ENCODE measurements at places on chromosomes 16 and 17. TPM values are rescaled to one million over a fixed set of nuclear protein-coding genes. Genes with fewer than 3 reads are reported as not detected.

The PLEKHG4 gene
- total RNA-seq: 14.4 TPM

The KRTAP4-4 gene
- not detected for total RNA-seq

The CHAD gene
- not detected for total RNA-seq

The DRC3 gene
- 0.64 TPM for total RNA-seq

The WNT3 gene
- not detected for total RNA-seq

The KRTAP1-1 gene
- total RNA-seq: not detected

The ASIC2 gene
- not detected for total RNA-seq

The NECAB2 gene
- total RNA-seq: not detected

The PKMYT1 gene
- 136 TPM for total RNA-seq

The HBZ gene
- not detected for total RNA-seq

The CNTNAP4 gene
- total RNA-seq: not detected

- H3K27me3 ChIP-seq: peaks cover 20% of the 10 kb centered on the region
- H3K4me3 ChIP-seq: no peak overlapping the region
- no peak overlapping the region for H3K27ac ChIP-seq
- H3K4me1 ChIP-seq: no peaks in the 10 kb centered on the region
- H3K36me3 ChIP-seq: no peaks in the 10 kb centered on the region
Observed at GRCh38 chr17:48791128-48792032, 25.6 kb downstream of the TTLL6 start.

GRCh38 chr16:48124266-48124665 is 31.5 kb downstream of the ABCC12 start:
- no peak for DNase-seq
- H3K27ac ChIP-seq: no peak overlapping the region
- no peak overlapping the region for H3K4me3 ChIP-seq
- H3K36me3 ChIP-seq: no peaks in the 10 kb centered on the region

DNA sequence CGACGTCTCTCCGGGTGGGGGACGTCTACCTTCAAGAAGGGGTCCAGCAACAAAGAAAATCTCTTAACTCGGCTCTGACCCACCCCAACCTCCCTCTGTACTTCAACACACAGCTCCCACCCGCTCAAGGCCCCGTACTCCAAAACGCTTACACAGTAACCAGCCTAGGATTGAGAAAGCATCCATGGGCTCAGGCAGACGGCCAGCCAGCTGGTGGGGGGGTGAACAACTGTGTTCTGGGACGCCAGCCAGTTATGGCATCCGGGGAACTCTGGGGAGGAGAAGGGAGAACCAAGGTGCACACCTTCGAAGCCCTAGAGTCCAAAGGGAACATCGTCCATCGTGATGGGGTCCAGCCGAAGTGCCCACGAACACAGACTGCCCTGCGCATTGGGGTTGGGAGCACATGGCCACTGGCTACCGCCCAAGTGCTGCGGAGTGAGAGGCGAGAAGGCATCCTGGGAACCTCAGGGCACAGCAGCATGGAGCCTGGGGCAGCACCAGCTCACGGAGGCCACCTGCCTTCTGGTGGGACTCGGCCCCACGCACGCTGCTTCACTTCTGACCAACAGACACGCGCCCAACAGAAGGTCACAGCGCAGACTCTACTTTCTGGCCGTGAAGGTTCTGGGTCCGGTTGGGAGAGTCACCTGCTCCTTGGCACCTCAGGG is 14.3 kb downstream of the SLC16A3 start:
- H3K27ac ChIP-seq: peak overlapping the region; percentile 3
- H3K27me3 ChIP-seq: no peaks in the 10 kb centered on the region
- peaks cover 31% of the 10 kb centered on the region for H3K36me3 ChIP-seq
- no peak overlapping the region for H3K4me3 ChIP-seq
- H3K4me1 ChIP-seq: peaks cover 48% of the 10 kb centered on the region

- H3K4me1 ChIP-seq: peaks cover 14% of the 10 kb centered on the region
- H3K27ac ChIP-seq: no peak overlapping the region
- DNase-seq: no peak
- no peak overlapping the region for H3K4me3 ChIP-seq
- no peaks in the 10 kb centered on the region for H3K36me3 ChIP-seq
Observed at GRCh38 chr16:89600956-89601355, 12.5 kb upstream of the DPEP1 start.

DNA sequence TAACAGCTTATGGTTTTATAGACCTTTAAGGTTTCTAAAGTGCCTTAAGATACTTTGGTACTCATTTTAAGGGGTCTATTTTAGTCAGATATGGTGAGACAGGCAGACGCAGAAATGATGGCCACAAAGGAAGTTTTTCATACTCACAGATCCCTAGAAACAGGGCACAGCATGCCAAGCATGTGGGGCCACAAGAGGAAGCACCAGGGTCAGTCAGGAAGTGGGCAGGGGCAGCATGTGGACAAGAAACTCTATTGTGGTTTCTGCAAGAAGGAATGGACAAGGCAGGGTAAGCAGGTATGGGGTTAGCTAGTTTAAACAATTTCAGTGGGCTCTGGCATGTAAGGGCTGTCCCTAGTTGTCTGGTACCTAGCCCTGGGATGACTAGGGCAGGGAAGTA is 8.5 kb downstream of the EFCAB3 start:
- H3K4me3 ChIP-seq: no peak overlapping the region
- H3K27me3 ChIP-seq: peaks cover 6% of the 10 kb centered on the region
- no peak for DNase-seq
- H3K27ac ChIP-seq: no peak overlapping the region
- H3K4me1 ChIP-seq: no peaks in the 10 kb centered on the region

GRCh38 chr16:79261481-79261940 is 339.0 kb downstream of the MAF start:
- H3K36me3 ChIP-seq: no peaks in the 10 kb centered on the region
- H3K4me3 ChIP-seq: no peak overlapping the region
- no peak overlapping the region for H3K27ac ChIP-seq

- no peak for DNase-seq
- no peak overlapping the region for H3K27ac ChIP-seq
- H3K4me1 ChIP-seq: peaks cover 13% of the 10 kb centered on the region
- H3K36me3 ChIP-seq: peaks cover 7% of the 10 kb centered on the region
- H3K4me3 ChIP-seq: no peak overlapping the region
Observed at GRCh38 chr17:74840989-74841666, 18.6 kb downstream of the GRIN2C start.

- H3K27ac ChIP-seq: no peak overlapping the region
- DNase-seq: no peak
- no peaks in the 10 kb centered on the region for H3K4me1 ChIP-seq
- H3K4me3 ChIP-seq: no peak overlapping the region
- H3K27me3 ChIP-seq: peaks cover 20% of the 10 kb centered on the region
Observed at GRCh38 chr17:79340333-79341221, 266.0 kb downstream of the ENGASE start.

- no peaks in the 10 kb centered on the region for H3K36me3 ChIP-seq
- no peaks in the 10 kb centered on the region for H3K27me3 ChIP-seq
- no peak for DNase-seq
- no peaks in the 10 kb centered on the region for H3K4me1 ChIP-seq
Observed at GRCh38 chr16:3349175-3349574, 6.5 kb upstream of the OR2C1 start.

GRCh38 chr17:51653878-51654277 is 393.5 kb downstream of the UTP18 start:
- H3K4me1 ChIP-seq: no peaks in the 10 kb centered on the region
- DNase-seq: no peak
- H3K36me3 ChIP-seq: no peaks in the 10 kb centered on the region

DNA sequence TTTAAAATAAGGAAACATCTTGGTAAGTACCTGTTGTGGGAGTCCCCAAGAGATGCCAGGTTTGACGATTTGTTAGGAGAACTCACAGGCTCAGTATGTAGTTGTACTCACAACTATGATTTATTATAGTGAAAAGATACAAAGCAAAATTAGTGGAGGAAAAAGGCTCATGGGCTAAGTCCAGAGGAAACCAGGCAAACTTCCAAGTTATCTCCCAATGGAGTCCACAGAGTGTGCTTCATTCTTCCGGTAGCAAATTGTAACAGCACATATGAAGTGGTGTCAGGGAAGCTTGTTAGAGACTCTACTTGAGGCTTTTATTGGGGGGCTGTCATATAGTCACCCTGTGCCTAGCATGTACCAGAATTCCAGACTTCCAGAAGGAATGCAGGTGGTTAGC is 2.3 kb downstream of the DDX19A start:
- peak overlapping the region; percentile 18 for H3K4me3 ChIP-seq
- H3K27me3 ChIP-seq: no peaks in the 10 kb centered on the region
- DNase-seq: no peak
- peaks cover 43% of the 10 kb centered on the region for H3K4me1 ChIP-seq
- peaks cover 22% of the 10 kb centered on the region for H3K36me3 ChIP-seq

DNA sequence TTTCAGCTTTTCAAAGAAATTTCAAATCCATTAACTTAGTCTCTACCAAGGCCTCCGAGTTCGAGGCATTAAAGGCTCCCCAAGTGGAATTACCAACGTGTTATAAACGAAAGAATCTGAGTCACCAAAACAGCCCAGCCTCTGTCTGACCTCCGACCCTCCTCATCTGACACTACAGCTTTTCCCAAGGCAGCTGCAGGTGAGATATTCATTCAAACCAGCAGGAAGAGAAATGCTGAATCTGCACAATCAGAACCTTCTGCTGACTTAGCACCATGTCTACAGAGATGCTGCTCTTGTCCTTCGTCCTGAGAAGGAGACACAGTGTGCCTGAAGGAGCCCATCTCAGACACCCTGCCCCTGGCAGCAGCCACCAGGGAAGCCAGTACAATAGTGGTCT is 30.5 kb downstream of the GRIN2A start:
- H3K4me3 ChIP-seq: no peak overlapping the region
- no peaks in the 10 kb centered on the region for H3K36me3 ChIP-seq
- DNase-seq: no peak
- H3K27me3 ChIP-seq: peaks cover 16% of the 10 kb centered on the region

GRCh38 chr16:74291577-74292208 is 4.9 kb upstream of the PSMD7 start:
- no peak overlapping the region for H3K27ac ChIP-seq
- peaks cover 12% of the 10 kb centered on the region for H3K4me1 ChIP-seq
- DNase-seq: no peak
- peaks cover 16% of the 10 kb centered on the region for H3K36me3 ChIP-seq
- H3K4me3 ChIP-seq: no peak overlapping the region

DNA sequence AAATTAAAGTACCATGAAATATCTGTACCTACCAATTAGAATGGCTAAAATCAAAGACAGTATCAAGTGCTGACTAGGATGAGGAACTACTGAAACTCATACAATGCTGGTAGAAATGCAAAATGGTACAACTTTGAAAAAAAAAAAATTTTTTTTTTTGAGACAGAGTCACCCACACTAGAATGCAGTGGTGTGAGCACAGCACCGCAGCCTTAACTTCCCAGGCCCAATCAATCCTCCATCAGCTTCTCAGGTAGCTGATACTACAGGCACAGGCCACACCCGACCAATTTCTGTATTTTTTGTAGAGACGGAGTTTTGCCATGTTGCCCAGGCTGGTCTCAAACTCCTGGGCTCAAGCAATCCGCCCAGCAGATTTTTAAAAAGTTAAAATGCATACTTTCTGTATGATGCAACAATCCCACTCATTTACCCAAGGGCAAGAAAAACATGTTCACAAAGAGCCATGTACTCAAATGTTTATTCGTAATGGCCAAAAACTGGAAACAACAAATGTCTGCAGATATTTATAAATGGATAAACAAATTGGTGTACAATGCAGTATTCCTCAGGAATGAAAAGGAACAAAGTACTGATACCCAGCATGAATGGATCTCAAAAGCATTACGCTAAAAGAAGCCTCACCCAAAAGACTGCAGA is 8.7 kb downstream of the SMURF2 start:
- peak overlapping the region; percentile 50 for H3K27ac ChIP-seq
- peaks cover 45% of the 10 kb centered on the region for H3K4me1 ChIP-seq
- DNase-seq: no peak
- H3K27me3 ChIP-seq: no peaks in the 10 kb centered on the region
- no peak overlapping the region for H3K4me3 ChIP-seq

- H3K27ac ChIP-seq: no peak overlapping the region
- peaks cover 30% of the 10 kb centered on the region for H3K4me1 ChIP-seq
- H3K4me3 ChIP-seq: no peak overlapping the region
- no peak for DNase-seq
Observed at GRCh38 chr16:17301593-17302135, 169.1 kb downstream of the XYLT1 start.

DNA sequence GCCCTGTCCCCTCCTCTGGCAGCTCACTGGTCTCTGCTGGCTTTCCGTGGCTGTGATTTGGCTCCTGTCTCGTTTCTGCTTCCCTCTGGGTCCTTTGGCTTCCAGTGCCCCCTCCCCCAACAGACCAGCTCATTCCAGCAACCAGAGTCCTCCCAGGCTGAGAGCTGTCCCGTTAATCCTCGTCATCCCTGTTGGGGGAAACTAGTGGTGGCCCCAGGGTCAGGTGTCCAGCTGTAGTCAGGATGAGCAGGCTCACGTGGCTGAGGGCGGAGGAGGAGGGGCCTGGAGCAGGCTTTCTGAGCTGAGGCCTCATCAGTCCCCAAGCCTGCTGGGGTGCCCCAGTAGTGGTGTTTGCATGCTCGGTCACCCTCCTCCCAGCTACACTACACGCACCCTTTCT is 10.7 kb upstream of the CBX4 start:
- H3K36me3 ChIP-seq: no peaks in the 10 kb centered on the region
- H3K4me3 ChIP-seq: no peak overlapping the region

DNA sequence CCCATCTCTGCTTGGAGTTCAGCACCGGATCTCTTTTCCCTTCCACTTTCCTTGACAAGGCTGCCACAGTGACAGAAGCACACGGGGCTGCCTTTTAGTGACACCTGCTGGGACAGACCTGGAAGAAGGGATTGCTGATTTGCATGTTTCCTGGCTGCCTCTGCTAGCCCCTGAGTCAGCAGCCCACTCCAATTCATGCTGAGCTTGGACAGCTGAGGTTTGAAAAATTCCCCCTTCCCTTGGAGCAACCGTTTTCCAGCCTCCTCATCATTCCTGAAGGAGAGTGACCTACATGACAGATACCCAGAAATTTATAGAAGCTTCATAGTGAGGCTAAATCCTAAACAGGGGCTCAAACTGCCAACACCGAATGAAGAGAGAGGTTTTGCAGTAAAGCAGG is 18.8 kb upstream of the RBL2 start:
- peaks cover 10% of the 10 kb centered on the region for H3K4me1 ChIP-seq
- no peak for DNase-seq
- H3K27ac ChIP-seq: no peak overlapping the region
- H3K27me3 ChIP-seq: no peaks in the 10 kb centered on the region
- H3K4me3 ChIP-seq: no peak overlapping the region
- peaks cover 5% of the 10 kb centered on the region for H3K36me3 ChIP-seq

DNA sequence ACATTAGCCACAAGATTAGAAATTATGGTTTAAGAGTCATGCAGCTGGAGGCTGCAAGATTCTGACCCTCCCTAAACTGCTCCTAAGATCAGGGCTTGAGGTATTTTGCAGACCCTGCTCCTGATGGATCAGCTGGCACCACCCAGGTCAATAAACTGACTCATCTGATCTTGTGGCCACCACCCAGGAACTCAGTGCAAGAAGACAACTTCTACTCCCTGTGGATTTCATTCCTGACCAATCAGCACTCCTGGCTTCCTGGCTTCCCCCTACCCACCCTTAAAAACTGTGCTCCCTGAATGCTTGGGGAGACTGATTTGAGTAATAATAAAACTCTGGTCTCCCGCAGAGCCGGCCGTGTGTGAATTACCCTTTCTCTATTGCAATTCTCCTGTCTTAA is 25.0 kb upstream of the MILR1 start:
- no peaks in the 10 kb centered on the region for H3K27me3 ChIP-seq
- no peaks in the 10 kb centered on the region for H3K4me1 ChIP-seq
- no peak overlapping the region for H3K4me3 ChIP-seq
- no peaks in the 10 kb centered on the region for H3K36me3 ChIP-seq

Data from activated naive CD4-positive, alpha-beta T cell treated with anti-CD3 and anti-CD28 coated beads for 36 hours (primary cell).